Activated T-cell treated with anti-CD3 and anti-CD28 coated beads for 48 hours (primary cell): ENCODE measurements at places on chromosomes 3 and 15.

DNA sequence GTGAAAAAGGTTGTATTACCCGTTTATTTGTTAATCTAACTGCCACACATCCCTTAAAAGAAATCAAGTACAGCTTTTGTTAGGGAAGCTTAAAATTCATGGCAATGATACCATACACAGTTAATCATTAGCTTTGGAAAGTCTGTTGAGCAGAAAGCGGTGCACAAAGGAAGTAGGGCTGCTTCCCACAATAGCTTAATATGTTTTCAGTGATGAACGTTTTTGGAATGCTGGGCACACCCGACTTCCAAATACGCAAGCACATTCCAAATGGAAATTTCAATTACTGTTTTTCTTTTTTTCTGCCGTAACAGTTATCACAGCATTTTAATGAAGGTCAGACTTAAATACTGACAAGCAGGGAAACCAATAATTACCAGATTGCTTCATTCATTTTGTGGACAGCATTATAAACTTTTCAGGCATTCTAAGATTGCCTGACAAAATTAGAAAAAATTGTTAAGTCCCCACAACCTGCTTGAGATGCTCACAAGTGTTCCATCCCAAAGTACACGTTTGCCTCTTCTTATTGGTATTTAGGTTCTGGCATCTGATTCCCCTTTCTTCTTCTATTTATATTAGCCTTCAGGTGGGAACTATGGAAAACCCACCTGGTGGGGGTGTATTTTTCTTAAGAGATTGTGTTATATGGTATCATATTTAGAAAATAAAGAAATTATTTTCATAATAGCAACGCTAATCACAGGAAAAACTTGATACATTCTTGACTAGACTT is 1.1 kb upstream of the ECT2 start:
- DNase-seq: no peak

DNA sequence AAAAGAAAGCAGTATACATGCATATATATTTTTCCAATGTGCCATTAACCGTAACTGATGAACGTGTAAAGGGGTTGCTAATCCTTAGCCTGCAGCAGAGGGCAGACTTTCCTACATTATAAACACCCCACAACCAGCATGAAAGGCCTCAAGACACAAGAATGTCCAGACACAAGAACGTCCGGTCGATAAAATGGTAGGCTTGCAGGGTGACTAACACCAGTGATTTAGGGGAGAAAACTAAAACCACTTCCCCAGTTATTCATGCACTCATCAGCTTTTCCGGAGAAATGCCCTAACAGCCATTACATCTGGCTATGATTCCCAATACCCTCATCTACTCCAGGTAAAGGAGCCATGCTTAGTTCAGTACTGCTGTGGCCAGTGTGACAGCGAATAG is 57.4 kb downstream of the LRTM1 start:
- no peak for DNase-seq

DNA sequence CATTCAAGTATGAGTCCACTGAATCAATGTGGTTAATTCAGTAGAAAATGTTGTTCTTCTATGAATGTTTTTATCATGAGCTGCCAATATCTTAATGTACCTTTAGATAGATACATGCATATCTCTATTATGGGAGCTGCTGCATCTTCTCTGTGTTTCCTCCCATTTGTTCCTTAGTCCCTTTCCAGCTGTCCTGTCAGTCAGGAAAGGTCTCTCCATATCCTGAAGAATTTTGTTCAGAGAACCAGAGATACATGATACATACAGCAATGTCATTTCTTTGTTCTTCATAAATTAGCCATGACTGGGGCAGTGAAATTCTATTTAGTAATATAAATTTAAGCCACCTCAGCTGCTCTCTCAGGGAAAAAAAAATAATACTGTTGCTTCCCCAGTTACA is 103.7 kb downstream of the P3H2 start:
- no peak for DNase-seq

DNA sequence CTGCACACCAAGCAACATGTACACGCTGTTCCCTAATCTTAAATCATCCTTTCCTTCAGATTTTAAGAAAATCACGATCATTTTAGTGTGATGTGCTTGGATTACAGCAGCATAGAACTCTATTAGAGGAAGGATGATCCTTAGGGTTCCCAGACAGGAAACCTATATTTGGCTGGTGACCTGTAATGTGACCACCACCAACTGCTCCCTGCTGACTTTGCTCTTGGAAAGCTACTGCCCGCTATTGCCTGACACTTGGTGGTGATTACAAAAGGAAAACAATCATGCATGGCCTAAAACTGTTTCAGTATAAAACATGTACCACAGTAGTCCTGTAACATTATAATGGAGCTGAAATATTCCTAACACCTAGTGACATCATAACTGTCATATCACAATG is 27.2 kb upstream of the LMOD3 start:
- DNase-seq: no peak

GRCh38 chr3:192372616-192373015 is 354.7 kb downstream of the FGF12 start:
- no peak for DNase-seq

DNA sequence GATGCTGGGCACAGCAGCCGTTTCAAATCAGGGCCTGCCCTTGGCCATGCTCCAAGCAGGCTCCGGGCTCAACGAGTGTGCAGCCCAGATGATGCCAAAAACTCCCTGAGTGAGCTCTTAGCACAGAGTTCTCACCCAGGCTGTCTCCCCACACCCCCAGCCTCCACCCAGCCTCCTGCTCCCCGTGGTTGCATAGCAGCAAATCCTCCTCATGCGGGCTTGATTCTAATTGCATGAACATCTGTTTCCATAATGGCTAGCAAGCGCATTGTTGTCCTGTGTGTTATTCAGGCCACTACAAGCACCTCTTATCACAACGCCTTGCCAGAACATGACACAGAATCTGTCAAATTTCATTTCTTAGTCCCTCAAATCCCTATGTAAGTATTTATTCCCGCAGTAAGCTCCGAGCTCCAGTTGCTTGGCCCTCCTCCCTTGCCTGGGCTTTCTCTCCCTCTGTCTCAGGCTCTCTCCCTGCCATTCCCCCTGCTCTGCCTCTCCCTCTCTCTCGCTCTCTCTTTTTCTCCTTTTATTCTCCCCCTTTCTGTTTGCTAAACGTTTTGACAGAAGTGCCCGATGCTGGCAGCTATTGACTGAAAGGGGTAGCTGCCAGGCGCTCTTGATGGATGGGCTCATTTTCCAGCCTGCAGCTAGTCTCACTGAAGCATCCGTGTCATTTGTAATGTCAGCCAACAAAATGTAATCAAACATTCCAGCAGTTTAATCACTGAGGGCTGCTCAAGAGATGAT is 306.5 kb downstream of the IL20RB start:
- DNase-seq: no peak

DNA sequence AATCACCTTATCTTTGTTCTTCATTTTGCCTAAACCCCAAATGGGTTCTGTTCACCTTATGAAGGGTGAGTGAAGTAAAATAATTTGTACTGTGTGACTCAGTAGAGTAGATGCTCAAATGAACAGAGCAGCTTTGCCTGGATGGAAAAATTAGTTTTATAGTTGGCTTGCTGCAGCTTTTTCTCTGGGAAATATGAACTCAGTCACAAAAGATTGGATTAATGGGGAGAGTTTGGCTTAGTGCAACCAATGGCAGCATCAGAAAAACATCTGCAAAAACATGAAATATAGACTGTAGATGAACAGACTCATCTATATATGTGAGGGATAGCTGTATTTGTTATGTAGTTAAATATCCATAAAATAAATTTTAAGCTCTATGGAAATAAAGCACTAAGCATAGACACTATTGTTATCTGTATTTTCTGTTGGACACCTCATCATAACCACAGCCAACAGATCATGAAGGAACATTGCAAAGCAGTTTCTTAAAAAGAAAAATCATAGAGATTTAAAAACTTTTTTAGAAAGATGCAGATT is 181.3 kb downstream of the ECT2 start:
- no peak for DNase-seq

DNA sequence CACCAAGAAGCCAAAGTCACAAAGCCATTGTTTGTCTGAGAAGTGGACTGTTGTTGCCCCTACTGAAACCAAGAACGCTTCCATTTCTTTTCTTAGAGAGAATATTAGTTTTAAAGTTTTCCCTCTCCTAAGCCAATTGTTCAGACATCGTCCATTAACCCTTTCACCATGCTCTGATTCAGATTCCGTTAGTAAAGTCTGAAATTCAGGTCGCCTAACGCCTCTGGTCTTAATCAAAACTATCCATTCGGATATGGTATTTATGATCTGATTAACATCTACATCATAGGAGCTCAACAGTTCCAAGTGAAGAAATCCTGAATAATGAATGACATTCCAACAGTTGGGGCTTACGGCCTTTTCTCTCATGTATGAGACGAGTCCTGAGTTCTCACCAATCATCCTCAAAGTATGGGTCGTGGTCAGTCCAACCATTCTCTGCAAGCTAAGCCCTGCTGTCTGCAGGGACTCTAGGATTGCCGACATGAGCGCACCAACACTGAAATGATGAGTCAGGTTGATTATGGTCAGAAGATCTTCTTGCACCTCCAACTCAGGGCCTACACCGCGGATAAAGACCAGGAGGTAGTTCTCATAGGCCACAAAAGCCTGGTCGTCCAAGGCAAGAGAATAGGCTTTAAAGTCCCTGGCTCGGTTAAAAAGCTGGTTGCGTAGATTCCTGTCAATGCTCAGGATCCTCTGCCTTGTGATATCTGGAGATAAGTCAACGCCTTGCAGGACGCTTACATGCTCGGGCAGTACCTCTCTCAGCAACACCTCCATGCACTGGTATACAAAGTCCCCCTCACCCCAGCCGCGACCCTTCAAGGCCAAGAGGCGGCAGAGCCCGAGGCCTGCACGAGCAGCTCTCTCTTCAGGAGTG is 767 bp downstream of the EPM2AIP1 start:
- peak; percentile 17 for DNase-seq

- no peak for DNase-seq
Observed at GRCh38 chr15:77553257-77553656, 79.5 kb downstream of the LINGO1 start.

DNA sequence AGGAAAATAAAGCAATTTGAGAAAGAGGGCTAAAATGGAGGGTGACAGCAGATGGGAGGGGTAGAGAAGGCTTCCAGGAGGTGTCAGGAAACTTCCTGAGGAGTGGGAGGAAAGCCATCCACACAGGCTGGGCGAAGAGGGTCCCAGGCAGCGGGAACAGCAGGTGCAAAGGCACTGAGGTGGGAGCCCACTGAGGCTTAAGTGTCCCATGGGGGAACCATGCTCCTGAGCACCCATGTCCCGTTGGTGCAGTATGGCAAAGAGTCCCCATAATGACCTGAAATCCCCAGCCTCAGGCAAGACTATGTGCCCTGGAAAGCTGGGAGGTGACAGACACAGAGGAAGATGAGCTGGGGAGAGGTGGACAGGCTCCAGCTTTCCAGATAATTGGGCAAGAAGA is 30.0 kb downstream of the CFAP100 start:
- DNase-seq: no peak

GRCh38 chr3:159989973-159990846 is 1.6 kb downstream of the IL12A start:
- DNase-seq: no peak
